Memory B cell (primary cell): ENCODE measurements at places on chromosomes 7 and 10.
A peak's percentile ranks its signal among the peaks of the same experiment; 100 is the strongest.

- no peaks in the 10 kb centered on the region for H3K36me3 ChIP-seq
- H3K27me3 ChIP-seq, result peaks cover 35% of the 10 kb centered on the region
- H3K4me1 ChIP-seq, result no peaks in the 10 kb centered on the region
- H3K27ac ChIP-seq, result no peak overlapping the region
- DNase-seq, result no peak
Measured at GRCh38 chr7:45221896-45222604, 64.5 kb downstream of the RAMP3 start.

DNA sequence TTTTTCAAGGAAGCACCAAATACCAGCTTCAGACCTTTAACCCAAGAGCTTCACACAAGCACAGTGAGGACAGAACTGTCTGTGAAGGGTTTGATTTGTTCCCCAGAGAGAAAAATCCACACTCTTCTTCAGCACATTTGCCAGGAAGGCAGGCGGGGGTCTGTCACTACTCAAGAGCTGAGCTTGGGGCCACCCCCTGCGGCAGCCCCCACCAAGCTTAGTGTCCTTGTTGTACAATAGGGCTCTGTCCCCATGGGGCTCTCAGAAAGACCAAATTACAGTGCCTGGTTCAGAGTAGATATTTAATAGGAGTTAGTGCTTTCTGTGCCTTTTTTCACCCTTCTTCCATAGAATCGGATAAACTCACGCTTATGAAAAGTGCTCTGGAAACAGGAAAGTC lies 12.4 kb downstream of the ECHDC3 start:
- no peak overlapping the region for H3K27ac ChIP-seq
- no peaks in the 10 kb centered on the region for H3K27me3 ChIP-seq
- DNase-seq, result no peak
- H3K4me1 ChIP-seq, result peaks cover 4% of the 10 kb centered on the region
- H3K4me3 ChIP-seq, result no peak overlapping the region

DNA sequence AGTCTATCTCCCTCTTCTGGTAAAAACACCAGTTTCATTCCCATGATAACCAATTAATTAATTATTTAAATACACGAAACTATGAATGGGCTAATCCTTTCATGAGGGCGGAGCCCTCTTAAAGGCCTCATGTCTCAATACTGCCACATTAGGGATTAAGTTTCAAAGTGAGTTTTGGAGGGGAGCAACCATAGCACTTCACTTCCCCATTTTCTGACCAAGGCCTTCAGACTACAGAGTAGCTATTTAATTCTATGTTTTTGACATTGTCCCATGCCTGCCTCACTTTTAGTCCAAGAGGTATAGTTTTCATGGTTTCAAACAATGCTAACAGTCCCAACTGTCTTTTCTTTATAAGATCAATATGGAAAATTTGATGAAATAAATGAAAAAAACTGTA lies 618.6 kb downstream of the ZWINT start:
- no peaks in the 10 kb centered on the region for H3K4me1 ChIP-seq
- no peak for DNase-seq
- no peak overlapping the region for H3K27ac ChIP-seq
- no peaks in the 10 kb centered on the region for H3K36me3 ChIP-seq
- no peaks in the 10 kb centered on the region for H3K27me3 ChIP-seq

DNA sequence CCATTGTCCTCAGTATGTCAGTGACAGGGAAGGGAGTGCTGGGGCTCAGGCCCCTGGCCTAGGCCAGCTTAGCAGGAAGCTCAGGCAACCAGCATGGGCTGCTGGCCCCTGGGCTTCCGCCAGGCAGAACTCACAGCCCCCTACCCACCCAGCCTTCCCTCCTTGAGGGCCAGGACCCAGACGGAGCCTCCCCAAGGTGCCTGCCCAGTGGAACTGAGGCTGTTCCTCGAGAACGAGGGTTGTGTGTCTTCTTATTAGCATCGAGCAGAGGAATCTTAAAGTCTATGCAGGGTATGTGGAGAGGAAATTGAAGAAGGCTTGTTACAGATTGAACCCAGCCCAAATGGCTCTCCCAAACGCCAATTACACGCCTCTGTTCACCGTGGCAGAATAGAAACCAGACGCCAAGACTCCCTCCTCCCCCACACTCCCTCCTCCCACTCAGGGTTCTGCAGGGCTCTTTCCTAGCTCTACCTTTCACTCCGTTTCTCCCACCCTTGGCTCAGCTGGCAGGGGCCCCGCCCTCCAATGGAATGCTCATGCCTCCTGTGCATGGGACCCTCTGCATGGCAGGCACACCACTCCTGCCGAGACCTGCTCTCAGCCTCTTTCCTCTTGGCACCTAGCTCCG lies 134.4 kb downstream of the ZMIZ1 start:
- H3K4me3 ChIP-seq, result no peak overlapping the region
- peaks cover 2% of the 10 kb centered on the region for H3K27me3 ChIP-seq
- peak overlapping the region; percentile 25 for H3K27ac ChIP-seq
- DNase-seq, result no peak

DNA sequence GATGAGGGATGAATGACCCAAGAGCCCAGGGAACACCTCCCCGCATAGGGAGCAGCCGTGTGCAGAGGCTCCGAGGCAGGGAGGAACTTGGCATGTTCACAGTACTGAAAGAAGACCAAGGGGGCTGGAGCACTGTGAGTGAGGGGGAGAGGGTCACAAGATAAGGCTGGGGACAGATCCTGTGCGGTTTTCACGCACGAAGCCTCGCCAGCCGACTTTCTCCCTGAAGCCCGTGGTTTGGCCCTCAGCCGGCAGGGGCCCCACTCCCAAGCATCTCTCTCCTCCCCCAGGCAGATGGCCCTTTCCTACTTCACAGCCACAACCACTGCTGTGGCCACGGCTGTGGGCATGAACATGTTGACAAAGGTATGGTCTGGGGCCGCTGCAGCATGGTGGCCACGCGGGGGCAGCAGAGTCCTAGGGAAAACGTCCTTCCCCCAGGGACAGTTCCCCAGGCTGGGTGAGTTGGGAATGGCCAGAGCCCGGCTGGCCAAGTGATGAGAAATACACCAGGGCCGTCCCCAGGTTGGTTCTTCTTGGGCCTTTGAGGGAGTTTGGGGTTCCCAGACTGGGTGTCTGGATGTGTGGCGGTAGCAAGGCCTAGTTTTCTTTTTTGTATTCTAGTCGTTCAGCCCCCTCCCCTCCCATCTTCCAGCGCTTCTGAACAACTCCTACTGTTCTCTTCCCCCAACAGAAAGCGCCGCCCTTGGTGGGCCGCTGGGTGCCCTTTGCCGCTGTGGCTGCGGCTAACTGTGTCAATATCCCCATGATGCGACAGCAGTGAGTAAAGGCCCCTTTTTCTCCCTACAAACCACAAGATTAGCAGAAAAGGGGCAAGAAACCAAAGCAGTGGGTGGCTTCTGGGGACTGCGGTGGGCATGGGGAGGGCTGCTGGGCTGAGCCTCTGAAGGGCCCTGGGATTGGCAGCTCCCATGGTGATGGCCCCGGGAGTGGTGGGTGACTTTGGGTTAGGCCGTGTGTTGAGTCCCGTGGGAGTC lies 14.4 kb upstream of the WBP1L start:
- peaks cover 2% of the 10 kb centered on the region for H3K4me1 ChIP-seq
- no peak overlapping the region for H3K4me3 ChIP-seq
- peak; percentile 42 for DNase-seq

- H3K27ac ChIP-seq, result no peak overlapping the region
- no peak overlapping the region for H3K4me3 ChIP-seq
- no peak for DNase-seq
- H3K27me3 ChIP-seq, result no peaks in the 10 kb centered on the region
- no peaks in the 10 kb centered on the region for H3K4me1 ChIP-seq
Measured at GRCh38 chr7:20083781-20084180, 133.4 kb downstream of the MACC1 start.

DNA sequence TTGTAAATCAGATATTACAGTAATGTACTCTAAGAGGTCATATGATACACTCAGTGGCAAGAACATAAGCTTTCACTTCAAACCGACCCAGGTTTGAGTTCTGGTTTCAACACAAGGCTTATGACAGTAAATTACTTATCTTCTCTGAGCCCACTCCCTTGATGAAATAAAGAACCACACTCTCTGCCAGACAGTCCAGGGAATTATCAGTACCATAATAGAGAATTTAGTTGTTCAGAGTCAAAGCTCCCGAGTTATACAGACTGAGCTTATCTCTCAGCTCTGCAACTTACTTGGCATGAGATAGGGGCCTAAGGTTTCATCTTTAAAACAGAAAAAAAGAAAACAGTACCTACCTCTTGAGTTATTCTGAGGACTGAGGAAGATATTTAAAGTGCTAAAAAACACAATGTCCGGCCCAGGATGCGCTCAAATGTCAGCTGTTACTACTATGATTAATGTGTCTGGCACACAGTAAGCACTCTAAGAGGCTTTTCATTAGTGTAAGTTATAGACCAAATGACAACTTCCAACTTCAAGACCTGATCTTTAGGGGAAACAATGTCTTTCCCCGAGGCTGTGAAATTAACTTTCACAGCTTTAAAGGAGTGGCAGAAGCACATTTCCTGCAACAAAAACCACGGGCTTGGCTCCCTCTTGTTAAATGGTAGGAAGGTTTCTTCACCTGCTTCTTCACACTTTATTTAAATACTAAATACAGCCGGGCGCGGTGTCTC lies 38.1 kb downstream of the UBE2H start:
- no peaks in the 10 kb centered on the region for H3K27me3 ChIP-seq
- no peak overlapping the region for H3K4me3 ChIP-seq
- no peak for DNase-seq
- peaks cover 23% of the 10 kb centered on the region for H3K36me3 ChIP-seq
- H3K4me1 ChIP-seq, result peaks cover 30% of the 10 kb centered on the region

DNA sequence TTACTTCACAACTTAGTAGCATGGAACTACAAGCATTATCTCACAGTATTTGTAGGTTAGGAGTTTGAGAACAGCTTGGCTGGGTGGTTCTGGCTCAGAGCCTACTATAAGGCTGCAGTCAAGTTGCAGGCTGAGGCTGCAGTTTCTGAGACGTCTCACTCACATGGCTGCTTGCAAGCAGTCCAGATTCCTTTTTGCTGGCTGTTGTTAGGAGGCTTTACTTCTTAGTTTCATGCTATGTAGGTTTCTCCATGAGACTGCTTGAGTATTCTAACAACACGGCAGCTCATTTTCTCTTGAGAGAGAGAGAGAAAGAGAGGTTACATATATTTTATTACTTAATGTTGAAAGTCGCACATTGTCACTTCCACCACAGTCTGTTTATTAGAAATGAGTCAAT lies 1073.9 kb downstream of the NXPH1 start:
- no peak overlapping the region for H3K27ac ChIP-seq
- no peak for DNase-seq
- no peaks in the 10 kb centered on the region for H3K4me1 ChIP-seq

GRCh38 chr7:159028508-159029401 lies 115.9 kb downstream of the VIPR2 start:
- H3K27ac ChIP-seq, result no peak overlapping the region
- no peak overlapping the region for H3K4me3 ChIP-seq
- no peaks in the 10 kb centered on the region for H3K36me3 ChIP-seq
- DNase-seq, result no peak
- no peaks in the 10 kb centered on the region for H3K4me1 ChIP-seq

GRCh38 chr10:44126291-44126717 lies 258.6 kb downstream of the CXCL12 start:
- H3K27ac ChIP-seq, result no peak overlapping the region
- DNase-seq, result no peak
- no peaks in the 10 kb centered on the region for H3K27me3 ChIP-seq
- H3K36me3 ChIP-seq, result no peaks in the 10 kb centered on the region
- H3K4me1 ChIP-seq, result no peaks in the 10 kb centered on the region

DNA sequence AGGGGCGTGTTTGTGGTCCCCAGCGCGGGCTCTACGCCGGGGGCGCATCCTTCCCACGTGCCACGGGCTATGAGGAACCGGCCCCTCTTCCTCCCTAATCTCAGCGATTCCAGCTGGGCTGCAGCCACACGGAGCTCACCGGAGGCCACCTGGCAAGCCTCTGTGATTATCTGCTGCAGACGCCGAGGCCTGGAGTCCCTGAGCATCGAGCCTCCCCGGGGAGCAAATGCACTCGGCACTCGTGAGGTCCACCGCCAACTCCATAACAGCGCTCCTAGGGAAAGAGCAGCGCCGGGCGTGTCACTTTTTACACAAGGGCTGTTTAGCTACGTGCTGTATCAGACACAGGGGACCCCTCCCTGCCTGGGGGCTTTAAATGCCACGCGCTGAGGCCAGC lies 101.2 kb downstream of the DYNC2I1 start:
- H3K27ac ChIP-seq, result no peak overlapping the region
- H3K4me3 ChIP-seq, result peak overlapping the region; percentile 80
- peaks cover 12% of the 10 kb centered on the region for H3K27me3 ChIP-seq
- DNase-seq, result no peak
- H3K4me1 ChIP-seq, result peaks cover 2% of the 10 kb centered on the region

DNA sequence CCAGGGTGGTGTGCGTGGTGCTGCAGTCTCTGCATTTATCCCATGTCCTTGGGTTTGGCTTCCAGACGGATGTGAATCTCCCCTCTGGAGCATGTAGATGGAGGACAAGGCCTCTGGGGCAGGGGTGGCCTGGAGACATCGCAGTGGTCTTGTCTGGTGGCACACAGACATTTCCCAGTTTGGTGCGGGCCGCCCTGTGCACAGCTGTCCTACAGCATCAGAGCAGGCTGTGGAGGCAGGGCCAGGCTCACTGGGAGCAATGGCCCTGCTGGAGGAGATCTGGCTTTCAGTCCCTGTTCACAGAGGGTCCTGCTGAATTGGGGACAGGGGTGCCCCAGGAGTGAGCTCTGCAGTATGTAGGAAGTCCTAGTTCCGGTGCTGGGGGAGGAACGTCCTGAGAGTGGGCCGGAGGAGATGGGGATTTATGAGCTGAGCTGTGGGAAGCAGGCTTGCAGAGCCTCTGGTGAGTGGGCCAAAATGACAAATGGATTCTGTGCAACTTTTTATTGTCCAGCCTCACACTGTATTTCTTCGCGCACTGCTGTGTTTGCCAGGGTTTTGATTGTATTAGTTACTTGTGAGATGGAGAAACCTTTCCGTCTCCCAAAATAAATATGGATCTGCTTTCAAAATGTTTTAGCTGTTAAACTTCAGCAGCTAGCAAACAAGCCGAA lies 40.3 kb downstream of the MGMT start:
- H3K36me3 ChIP-seq, result peaks cover 9% of the 10 kb centered on the region
- DNase-seq, result no peak
- no peaks in the 10 kb centered on the region for H3K27me3 ChIP-seq
- H3K4me1 ChIP-seq, result peaks cover 24% of the 10 kb centered on the region
- H3K27ac ChIP-seq, result no peak overlapping the region

DNA sequence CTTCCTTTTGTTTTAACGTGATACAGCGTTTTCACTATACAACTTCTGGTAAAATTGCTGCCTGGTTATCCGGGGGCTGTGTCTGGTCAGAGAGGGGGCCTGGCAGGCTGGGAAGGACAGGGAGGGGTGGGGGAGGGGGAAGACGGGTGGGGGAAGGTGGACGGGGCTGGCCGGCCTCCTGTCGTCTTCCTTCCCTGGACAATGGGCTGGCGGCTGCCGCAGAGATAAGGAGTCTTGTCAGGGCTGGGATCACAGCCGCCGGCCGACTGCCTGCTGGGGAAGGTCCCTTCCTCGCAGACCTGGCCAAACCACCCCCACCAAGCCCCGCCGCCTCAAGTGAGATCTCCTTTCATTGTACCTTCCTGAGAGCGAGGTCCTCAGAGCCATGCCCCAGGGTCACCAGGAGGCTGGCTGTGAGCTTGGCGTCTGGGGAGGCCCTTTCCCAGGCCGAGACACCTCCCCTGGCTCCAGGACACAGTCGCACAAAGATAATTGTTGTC lies 151.2 kb upstream of the TNRC18 start:
- peaks cover 10% of the 10 kb centered on the region for H3K27me3 ChIP-seq
- peaks cover 10% of the 10 kb centered on the region for H3K4me1 ChIP-seq
- H3K36me3 ChIP-seq, result no peaks in the 10 kb centered on the region
- DNase-seq, result no peak
- no peak overlapping the region for H3K4me3 ChIP-seq

GRCh38 chr10:90959826-90960225 lies 38.9 kb upstream of the ANKRD1 start:
- no peaks in the 10 kb centered on the region for H3K36me3 ChIP-seq
- no peak overlapping the region for H3K4me3 ChIP-seq
- no peaks in the 10 kb centered on the region for H3K4me1 ChIP-seq
- peaks cover 2% of the 10 kb centered on the region for H3K27me3 ChIP-seq
- no peak for DNase-seq
